ENCODE measurements at places on chromosomes 7 and 10.

DNA sequence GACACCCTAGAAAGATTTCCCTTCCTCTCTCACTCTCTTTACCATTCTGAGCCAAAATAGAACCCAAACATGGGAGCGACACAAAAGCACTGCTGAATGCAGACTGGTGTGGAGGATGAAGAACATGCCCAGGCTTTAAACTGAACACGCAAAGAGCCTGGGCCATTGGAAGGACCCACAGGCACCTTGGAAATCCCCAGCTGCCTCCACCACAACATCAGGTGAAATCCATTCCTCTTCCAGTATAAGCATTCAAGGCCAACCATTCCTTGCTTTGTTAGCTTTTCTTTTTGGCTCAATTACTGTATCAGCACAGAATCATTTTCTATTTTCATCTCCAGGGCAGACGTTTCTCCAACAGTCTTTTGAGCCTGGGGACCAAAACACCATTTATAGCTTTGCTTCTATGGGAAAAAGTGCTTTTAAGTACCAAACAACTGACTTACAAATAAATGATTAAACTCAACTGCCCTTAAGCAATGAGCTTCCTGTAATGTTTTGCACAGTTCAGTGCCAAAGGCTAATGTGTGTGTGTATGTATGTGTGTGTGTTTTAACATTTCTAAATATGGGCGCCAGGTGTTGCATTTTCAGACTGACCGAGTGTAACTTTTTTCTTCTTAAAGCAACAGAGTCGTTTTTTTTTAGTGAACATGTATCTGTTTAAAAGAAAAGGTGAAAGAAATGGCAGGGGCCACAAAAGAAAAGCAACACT, 16.2 kb upstream of the BLNK start:
- no peak for DNase-seq

GRCh38 chr10:126085806-126086205, 189.4 kb downstream of the FANK1 start:
- DNase-seq, result no peak

GRCh38 chr7:158246272-158246959, 341.2 kb downstream of the PTPRN2 start:
- no peak for DNase-seq

DNA sequence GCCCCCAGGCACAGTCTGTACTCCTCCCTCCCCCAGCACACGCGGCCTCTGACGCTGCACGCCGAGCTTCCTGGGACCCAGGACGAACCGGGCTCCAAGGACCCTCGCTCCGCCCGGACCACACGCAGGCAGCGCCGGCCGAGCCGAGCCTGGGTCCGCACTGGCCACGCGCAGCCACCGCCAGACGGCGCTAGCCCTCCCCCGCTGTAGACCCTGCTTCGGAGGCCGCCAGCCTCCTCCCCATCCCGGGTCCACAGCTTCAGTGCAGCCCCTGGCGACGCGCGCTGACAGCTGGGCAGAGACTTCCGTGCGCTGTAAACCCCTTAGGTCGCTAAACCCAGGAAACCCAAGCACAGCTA, 936 bp upstream of the TCERG1L start:
- no peak for DNase-seq

DNA sequence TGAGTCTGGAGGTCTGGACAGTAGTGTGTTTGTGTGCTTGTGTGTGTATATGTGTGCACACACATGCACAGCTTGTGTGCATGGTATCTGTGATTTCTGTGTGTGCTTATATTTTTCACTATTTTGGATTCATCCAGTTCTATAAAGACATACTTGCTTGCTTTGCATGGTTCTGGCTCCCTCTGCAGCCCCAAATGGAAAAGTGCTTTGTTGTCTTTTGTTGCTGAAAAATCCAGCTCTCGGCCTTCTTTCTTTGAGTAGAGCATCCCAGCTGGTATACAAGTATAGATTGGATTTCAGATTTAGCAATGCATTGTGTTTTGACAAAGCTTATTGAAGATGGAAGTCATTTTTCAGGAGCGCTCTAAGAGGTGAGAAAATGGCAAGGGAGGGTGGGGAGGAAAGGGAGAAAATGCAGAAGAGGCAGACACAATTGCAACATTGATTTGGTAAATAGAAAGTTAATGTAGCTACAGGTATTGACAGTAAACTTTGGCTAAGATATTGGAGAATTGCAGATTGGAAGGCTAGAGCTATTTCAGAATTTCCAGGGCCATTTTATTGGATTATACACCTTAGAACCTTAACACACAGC, 333.9 kb downstream of the AUTS2 start:
- DNase-seq, result no peak

DNA sequence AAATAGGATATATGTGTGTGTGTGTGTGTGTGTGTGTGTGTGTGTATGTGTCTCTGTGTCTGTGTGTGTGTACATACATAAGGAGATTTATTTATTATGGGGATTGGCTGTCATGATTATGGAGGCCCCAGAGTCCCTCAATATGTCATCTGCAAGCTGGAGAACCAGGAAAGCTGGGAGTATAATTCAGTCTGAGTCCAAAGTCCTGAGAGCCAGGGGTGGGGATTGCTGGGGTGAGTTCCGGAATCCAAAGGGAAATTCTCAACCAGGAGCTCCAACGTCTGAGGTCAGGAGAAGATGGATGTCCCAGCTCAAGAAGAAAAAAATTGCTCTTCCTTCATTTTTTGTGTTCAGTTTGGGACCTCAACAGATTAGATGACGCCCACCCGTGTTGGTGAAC, 50.7 kb upstream of the PLPP4 start:
- no peak for DNase-seq

GRCh38 chr7:130483031-130483430, 8.9 kb upstream of the MEST start:
- DNase-seq, result no peak

DNA sequence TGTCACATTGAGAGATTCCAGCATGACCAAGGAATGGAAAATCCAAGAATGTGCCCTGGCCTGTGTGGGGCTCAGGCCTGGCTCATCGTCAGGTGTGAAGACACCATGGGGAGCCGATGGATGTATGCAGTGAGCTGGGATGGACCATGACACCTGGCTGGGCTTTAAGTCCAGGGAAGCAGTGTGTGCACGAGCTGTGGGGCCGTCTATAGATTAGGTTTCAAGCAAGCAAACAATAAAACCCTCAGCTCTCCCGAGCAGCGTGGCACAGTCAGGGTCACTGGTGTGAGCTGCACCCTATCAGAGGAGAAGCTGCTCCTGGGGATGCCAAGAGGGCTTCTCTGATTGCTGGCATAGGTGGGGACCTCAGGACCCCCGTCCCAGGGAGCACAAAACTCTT, 50.5 kb upstream of the DLG5 start:
- DNase-seq, result no peak

GRCh38 chr7:111437736-111438135, 124.6 kb downstream of the IMMP2L start:
- no peak for DNase-seq

DNA sequence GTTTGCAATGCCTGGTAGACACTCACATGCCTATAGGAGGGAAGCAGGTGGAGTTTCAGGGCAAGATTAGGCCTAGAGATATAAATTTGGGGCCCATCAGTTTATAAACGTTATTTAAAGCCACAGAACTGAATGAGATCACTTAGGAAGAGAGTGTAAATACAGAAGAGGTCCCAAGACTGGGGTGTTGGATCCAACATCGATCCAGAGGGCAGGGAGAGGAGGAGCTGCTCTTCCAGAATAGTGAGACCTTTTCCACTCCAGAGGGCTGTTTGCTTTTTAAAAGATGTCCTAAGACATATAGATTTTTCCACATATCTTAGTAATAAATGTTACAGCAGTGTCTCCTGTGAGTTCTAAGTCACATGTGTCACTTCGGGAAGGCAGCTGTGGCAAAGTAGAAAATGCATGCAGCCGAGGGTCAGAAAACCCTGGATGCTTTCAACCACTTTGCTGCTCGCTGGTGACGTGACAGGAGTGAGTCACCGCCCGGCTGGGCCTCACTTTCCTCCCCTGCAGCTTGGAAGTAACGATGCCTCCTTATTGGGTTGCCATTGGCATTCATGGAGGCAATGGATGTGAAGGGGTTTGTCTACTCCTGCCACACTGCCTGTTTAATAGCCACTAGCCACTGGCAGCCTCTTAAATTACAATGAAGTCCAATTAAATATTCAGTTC, 95.4 kb downstream of the TRIL start:
- DNase-seq, result no peak

- no peak for DNase-seq
Measured at GRCh38 chr7:33727315-33727714, 178.0 kb upstream of the BMPER start.

DNA sequence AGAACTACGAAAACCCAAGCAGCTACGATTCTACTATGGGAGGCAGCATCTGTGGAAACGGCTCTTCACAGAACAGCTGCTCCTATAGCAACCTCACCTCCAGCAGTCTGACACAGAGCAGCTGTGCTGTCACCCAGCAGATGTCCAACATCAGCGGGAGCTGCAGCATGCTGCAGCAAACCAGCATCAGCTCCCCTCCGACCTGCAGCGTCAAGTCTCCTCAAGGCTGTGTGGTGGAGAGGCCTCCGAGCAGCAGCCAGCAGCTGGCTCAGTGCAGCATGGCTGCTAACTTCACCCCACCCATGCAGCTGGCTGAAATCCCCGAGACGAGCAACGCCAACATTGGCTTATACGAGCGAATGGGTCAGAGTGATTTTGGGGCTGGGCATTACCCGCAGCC, 81.6 kb upstream of the SAMD8 start:
- DNase-seq, result no peak

GRCh38 chr7:155312633-155313032, 15.0 kb downstream of the INSIG1 start:
- DNase-seq, result no peak

GRCh38 chr7:2604608-2605174, 27.1 kb upstream of the TTYH3 start:
- DNase-seq, result no peak

- no peak for DNase-seq
Measured at GRCh38 chr10:30254926-30255325, 94.2 kb downstream of the MTPAP start.

DNA sequence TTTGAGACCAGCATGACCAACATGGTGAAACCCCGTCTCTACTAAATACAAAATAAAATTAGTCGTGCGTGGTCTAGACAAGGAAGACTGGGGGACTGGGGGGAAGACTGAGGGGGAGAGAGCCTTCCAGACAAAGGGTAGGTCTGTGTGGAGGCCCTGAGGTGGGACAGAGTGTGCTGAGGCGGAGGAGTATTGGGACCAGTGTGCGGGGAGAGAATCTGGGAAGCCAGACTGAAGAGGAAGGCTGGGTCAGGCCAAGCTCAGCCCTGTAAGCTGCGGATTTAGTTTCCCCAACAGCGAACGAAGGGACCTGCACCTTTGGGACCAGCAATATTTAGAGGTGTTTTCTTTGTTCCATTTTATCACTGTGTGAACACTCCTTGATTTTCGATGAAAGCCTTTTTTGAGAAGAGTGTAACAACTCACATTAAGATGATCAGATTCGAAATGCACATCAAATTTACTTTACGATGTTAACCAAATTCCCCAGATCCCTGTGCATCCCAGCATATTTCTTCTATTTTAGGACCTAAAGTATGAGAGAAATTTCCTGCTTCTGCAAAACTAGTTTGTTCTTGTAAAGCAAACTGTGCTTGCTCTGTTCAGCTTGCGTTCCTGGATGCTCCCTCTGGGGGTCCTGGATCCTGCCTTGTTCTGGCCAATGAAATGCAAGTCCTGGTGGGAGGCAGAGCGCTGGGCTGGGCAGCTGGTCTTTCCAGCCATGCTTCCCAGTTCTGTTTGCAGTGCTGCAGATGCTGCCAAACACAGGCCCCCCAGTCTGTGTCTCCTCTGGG, 39.4 kb downstream of the PLAU start:
- DNase-seq, result no peak
